ENCODE measurements at places on chromosomes 5 and 9. TPM values are rescaled to one million over a fixed set of nuclear protein-coding genes. Genes with fewer than 3 reads are reported as not detected.

GRCh38 chr9:105206821-105207699 lies 37.4 kb upstream of the SLC44A1 start:
- no peak for DNase-seq

Gene NFX1
- 48.5 TPM for total RNA-seq

DNA sequence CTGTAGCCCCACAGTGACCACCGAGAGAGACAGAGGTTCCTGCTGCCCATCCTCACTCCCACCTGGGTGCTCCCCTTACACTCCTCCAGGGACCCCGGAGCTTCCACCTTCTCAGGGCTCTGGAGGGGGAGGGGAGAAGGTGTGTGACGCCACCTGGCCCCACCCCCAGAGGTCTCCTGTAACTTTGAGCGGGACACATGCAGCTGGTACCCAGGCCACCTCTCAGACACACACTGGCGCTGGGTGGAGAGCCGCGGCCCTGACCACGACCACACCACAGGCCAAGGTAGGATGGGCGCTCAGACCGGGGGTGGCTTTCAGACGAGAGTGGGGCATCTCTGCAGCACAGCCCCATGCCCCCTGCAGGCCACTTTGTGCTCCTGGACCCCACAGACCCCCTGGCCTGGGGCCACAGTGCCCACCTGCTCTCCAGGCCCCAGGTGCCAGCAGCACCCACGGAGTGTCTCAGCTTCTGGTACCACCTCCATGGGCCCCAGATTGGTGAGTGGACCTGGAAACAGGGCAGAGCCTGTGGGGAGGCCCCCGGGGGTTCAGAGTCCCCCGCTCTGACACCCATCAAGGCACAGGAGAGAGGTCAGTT lies 4.5 kb downstream of the MAMDC4 start:
- DNase-seq, result no peak

DNA sequence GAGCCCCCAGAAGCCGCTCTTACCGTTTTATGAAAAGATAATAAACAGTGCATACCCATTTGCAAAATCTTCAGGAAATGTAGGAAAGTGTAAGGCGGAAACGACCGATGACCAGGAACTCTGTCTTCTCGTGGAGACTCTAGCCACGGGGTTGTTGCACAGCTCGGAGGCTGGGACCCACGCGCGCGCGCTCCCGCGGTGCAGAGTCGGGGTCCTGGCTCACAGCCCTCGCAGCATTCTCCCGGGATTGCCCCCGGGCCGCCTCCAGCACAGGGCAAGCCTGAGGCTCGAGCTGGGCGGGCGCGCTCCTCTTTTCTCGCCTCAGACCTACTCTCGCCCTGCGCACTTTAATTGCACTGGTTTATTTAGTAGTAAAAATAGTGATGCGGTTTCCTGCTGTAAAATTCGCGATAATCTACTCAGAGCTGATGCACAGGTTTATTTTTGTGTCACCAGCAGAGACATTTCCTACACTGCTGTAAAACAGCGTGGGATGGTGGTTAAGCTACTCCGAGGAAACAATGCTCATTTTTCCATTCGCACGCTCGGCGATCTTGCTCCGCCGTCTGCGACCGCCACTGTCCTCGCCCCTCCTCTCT lies 15.5 kb downstream of the TRIM7 start:
- peak; percentile 29 for DNase-seq

All from thyroid gland (tissue), 4 donors.